ENCODE measurements at places on chromosomes 3 and 15.

GRCh38 chr3:194667363-194667762 is 4.6 kb downstream of the LSG1 start:
- DNase-seq: no peak

GRCh38 chr3:41920406-41920965 is 41.4 kb downstream of the ULK4 start:
- DNase-seq: no peak

GRCh38 chr3:119161240-119161639 is 12.2 kb upstream of the UPK1B start:
- no peak for DNase-seq

GRCh38 chr3:129577925-129578786 is 28.3 kb downstream of the PLXND1 start:
- DNase-seq: peak; percentile 68

DNA sequence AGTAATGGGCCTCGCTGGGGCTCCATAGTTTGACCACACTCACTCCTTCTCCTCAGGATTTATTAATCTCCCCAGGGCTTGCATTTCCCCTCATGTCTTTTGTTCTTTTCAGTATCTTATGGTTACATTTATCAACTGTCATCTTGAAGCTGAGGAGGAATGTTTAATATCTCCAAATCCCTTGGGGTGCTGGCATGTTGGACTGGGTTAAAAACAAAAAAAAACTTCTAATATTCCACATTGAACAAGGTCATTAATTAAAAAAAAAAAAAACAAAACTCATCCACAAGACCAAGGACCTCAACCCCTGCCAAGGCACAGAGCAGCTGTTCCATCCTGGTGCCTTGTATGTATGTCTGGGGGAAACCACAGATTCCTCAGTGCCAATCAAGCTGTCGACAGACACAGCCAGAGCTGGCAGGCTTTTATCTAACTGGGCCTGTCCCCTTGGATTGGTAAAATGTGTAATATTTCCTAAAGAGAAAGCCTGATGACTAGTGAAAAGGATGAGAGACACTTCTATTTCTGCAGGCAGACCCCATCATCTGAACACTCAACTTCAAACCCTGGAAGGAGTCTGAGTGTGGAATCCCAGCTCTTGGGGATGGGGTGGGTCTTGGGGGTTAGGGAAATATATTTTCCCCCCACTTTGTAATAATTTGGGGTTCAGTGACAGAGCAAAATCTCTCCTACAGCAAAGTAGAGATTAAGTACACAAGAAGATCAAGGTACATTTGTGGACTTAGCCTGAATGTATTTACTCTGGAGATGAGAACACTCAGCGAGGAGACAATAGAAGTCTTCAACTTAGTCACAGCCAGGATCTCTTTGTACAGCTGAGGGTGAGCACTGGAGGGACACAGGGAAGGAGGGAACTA is 69.1 kb downstream of the TTC23 start:
- DNase-seq: no peak

DNA sequence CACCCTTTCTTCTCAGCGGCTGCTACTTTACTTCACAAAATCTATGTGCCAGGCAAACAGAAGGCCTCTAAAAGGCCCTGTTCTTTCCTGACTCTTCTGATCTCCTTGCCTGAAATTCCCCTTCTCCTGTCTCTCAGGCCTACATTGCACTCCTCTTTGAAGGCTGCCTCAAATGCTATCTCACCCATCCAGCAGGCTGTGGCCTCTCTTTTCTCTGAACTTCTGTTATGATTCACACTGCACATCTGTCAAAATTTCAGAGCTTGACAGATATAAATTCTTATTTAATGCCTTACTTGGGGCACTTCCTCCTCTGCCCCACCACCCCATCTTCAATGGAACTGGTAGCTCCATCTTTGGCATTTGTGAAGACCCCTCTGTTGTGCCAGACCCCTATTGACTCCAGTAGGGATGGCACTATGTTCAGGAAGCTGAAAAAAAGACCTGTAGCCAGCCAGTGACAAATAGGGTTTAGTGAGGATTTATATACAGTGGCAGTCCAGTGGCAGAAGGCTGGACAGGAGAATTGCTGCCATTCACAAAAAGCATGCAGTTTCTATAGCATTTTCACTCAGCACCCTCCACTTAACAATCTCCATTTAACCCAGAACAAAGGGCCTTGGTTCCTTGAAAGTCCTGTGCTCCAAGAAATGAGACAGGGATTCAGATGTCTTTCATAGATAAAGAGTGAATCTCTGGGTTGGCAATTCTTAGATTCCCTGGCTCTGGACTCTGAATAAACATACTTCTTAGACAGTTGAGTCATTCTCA is 415.8 kb upstream of the GRM7 start:
- no peak for DNase-seq

DNA sequence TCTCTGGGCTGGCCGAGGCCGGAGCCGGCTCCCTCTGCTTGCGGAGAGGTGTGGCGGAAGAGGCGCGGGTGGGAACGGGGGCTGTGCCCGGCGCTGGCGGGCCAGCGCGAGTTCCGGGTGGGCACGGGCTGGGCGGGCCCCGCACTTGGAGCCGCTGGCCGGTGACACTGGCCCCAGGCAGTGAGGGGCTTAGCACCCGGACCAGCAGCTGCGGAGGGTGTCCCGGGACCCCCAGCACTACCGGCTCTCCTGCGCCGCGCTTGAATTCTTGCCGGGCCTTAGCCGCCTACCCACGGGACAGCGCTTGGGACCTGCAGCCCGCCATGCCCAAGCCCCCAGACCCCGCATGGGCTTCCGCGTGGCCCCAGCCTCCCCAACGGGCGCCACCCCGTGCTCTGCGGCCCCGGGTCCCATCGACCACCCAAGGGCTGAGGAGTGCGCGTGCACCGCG is 736.3 kb upstream of the ARRDC4 start:
- no peak for DNase-seq

GRCh38 chr3:171854649-171855305 is 11.6 kb downstream of the TMEM212 start:
- no peak for DNase-seq

DNA sequence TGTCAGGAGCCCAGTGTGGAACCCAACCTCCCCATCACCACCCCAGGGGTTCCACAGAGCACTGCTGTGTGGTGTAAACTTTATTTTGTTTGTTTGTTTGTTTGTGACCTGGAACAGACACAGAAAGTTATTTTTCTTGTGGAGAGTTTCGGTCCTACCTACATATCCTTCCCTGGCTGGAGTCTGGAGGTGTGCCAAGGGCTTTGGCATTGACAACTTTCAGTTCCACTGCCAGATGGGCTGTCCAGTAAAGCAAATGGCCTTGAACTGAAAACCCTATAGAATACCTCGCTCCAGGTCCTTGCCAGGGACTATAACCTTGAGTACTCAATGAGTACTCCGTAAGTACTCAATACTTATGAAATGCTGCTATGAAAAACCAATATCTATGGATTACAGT is 103.5 kb downstream of the MITF start:
- DNase-seq: no peak

- DNase-seq: peak; percentile 62
These were observed 3.0 kb upstream of the LDHAL6B start for GRCh38 chr15:59203657-59204056.

GRCh38 chr3:140019946-140020345 is 85.0 kb downstream of the CLSTN2 start:
- DNase-seq: no peak

DNA sequence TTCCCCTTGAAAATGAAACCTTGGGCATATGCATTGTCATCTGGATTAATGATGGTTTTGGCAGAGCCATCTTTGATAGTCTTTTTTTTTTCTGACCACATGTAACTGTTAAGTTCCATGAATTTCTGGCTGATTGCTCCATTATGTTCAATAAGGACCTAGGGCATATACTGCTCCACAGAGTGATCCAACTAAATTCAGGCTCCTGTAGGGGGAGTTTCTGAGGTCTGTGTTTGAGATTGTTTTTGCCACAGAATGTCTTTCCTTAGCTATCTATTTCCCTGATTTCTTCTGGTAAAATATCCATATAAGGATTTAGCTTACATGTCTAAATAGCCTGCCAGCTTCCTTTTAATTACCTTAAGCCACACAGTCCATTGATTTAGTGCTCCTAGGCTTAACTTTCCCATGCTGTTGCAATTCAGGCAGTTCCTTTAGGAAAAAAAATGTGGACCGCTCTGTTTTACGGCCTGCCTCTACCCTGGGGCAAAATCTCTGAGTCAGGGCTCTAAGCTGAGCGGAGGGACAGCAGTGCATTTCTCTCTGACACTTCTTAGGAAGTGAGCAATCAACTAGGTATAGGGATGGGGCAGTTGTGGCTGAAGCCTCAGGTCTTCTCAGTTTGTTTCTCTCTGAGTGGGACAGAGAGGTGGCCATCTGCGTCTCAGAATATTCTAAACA is 796.2 kb downstream of the NR2F2 start:
- no peak for DNase-seq

GRCh38 chr3:97960993-97961766 is 11.1 kb downstream of the RIOX2 start:
- no peak for DNase-seq

GRCh38 chr3:16249336-16249735 is 15.4 kb downstream of the DPH3 start:
- DNase-seq: peak; percentile 58

GRCh38 chr15:50066202-50066601 is 52.8 kb downstream of the ATP8B4 start:
- peak; percentile 63 for DNase-seq

DNA sequence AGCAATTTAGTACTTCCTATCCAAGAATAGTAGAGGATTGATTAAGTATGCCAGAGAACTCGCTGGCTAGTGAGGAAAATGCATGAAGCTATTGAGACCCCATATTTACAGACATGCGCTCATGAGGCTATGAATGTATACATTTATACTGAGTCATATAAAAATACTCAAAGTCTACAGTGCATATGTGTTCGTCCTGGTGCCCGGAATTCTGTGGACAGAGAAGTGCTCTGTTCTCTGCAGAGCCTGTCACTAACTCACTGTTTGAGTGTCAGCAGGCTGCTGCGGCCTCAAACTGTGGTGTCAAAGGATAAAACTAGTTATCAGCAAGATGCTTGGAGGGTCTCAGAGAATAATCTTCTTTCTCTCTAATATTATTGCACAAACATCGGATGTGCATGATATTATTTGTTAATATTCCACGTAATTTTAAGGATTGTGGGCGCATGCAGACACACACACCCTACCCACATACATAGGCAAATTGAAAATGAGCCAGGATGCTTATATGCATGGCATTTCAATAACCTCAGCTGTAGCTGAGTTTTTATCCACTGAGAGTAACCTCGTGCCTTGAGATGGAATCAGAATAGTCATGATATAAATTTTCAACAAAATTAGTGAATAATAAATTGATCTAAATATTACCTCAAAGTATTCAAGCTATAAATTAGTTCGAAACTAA is 50.0 kb upstream of the TSC22D2 start:
- DNase-seq: no peak

- DNase-seq: no peak
These were observed 429 bp upstream of the LOXL1 start for GRCh38 chr15:73925848-73926218.

DNA sequence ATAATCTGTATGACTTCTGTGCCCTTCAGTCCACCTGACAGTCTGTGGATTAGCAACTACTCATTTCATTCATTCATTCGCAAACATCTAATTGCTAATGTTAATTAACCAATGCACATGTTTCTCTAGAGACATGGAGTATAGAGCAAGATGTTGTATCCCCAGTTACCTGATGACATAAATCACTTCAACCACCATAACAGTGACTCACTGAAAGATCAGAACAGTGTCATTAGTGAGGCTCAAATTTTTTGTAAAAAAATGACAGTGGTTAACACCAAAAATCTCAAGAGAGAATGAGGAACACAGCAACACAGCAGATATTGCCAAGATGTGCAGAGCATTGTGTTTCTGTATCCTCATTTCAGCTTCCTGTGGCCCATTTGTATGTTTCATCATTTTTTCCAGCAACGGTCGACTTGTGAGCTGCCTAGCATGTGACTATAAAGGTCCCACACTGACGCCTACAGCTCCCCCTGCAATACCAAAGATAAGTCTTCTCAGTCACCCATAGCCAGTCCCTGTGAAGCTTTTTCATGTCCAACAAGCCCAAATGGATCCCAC is 3.7 kb upstream of the PLD1 start:
- DNase-seq: peak; percentile 98

GRCh38 chr3:113051302-113051711 is 60.5 kb downstream of the GTPBP8 start:
- peak; percentile 90 for DNase-seq

DNA sequence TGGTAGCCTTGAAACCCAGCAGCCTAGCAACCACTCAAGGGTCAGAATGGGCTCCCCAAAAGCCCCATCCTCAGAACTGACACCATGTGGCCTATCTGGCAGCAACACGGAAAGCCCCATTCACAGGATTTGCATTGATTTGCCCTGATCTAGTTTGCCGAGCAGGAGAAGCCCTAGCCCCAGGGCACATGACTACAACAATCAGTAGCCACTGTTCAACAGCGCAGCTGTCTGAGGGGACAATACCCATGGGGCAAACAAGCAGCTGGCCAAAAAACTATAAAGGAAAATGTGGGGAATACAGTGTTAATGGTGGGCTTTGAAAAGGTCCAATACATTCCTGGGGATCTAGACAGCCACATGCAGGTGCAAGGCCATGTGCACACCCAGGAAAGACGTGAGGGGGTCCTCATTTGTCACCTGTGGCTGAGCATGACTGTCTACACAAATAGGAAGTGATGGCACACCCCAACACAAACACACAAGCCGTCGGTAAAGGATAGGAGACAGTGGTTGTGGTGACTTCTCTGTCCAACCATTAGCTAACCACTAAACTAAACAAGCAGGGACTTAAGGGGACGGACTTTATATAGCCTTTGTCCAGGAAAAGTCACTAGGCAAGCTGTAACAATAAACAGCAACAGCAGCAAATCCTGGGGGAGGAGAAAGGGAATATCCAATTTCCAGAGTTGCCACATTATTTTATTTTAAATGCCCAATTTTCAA is 113.7 kb downstream of the LRIG1 start:
- no peak for DNase-seq

DNA sequence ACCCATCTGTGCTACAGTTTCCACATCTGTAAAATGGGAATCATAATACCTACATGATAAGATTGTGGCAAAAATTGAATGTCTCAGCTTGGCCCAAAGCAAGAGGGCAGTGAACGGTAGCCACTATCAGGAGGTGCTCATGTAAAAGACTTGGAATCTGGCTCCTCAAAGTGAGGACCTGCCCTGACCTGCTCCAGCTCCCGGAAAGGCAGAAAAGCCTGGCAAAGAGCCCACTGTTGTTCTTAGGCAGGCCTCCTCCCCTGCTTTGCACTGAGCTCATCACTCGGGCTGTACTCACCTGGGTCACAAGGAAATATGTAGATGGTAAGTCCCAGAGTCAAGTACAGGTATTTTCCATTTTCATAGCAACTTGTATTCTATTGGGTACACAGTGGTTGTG is 250.7 kb upstream of the TBL1XR1 start:
- DNase-seq: no peak

GRCh38 chr15:94417501-94418293 is 186.3 kb downstream of the MCTP2 start:
- no peak for DNase-seq

DNA sequence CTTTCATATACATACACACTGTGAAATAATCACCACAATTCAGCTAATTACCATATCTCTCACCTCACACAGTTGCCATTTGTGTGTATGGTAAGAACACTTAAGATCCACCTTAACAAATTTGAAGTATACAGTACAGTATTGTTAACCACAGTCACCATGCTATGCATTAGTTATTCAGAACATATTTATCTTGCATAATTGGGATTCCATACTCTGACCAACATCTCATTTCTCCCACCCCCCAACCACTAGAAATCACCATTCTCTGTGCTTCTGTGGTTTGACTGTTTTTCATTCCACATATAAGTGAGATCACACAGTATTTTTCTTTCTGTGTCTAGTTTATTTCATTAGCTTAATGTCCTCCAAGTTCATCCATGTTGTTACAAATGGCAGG is 247.7 kb upstream of the CTNNB1 start:
- no peak for DNase-seq

- DNase-seq: peak; percentile 45
These were observed 108.0 kb upstream of the SMAD3 start for GRCh38 chr15:66957431-66957720.

Measured in suppressor macrophage treated with lipopolysaccharide for 1 hour (primary cell).